Type B pancreatic cell (in vitro differentiated cells): ENCODE measurements at places on chromosomes 1 and 21.

GRCh38 chr1:154485910-154486496 lies 16.0 kb upstream of the TDRD10 start:
- no peak overlapping the region for H3K4me3 ChIP-seq
- H3K36me3 ChIP-seq, result no peaks in the 10 kb centered on the region
- H3K4me1 ChIP-seq, result peaks cover 7% of the 10 kb centered on the region
- H3K27ac ChIP-seq, result no peak overlapping the region

DNA sequence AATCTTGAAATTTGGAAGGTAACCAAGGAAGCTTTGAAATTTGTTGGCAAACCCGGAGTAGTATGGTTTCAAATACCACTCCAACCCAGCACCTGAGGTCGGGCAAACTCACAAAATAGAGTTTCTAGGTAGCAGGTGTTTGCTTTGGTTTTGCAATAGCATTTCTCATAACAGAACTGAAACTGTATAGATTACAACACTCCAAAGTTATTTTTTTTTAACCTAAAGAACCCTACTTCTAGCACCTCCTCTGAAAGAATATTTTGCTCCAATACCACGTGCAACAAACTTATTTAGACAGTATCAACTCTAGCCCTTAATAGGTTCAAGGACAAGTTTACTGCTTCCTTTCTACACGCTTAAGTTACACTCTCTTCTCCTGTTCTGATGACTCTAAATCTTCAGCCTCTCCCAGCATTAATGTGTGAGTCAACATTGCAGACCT lies 178.5 kb upstream of the FMN2 start:
- no peak overlapping the region for H3K27ac ChIP-seq
- DNase-seq, result no peak
- H3K4me3 ChIP-seq, result no peak overlapping the region
- H3K4me1 ChIP-seq, result no peaks in the 10 kb centered on the region
- H3K36me3 ChIP-seq, result no peaks in the 10 kb centered on the region
- H3K27me3 ChIP-seq, result peaks cover 13% of the 10 kb centered on the region

GRCh38 chr1:32764826-32765569 lies 52.2 kb downstream of the YARS1 start:
- H3K36me3 ChIP-seq, result peaks cover 14% of the 10 kb centered on the region
- H3K4me1 ChIP-seq, result peaks cover 61% of the 10 kb centered on the region
- DNase-seq, result no peak
- H3K4me3 ChIP-seq, result peak overlapping the region; percentile 70
- H3K27me3 ChIP-seq, result no peaks in the 10 kb centered on the region
- H3K27ac ChIP-seq, result peak overlapping the region; percentile 81

DNA sequence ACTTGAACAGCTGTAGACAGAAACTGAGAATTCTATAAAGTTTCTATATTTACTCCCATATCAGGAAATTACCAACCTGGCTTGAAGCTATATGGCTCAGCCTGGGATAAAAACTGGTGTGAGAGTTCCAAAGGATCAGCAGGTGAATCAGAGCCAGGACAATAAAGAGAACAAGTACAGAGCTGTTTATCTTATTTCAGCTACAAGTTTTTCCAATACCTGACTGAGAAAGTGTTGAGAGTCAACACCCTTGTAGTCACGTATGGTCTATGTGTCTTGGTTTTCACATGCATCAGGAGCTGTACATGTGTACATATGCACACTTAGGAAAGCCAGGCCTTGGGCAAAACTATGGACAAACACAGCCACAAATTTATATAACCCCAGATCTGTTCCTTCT lies 40.7 kb upstream of the CXADR start:
- no peak overlapping the region for H3K4me3 ChIP-seq
- DNase-seq, result no peak
- no peak overlapping the region for H3K27ac ChIP-seq
- H3K36me3 ChIP-seq, result peaks cover 3% of the 10 kb centered on the region
- no peaks in the 10 kb centered on the region for H3K27me3 ChIP-seq
